Inflammatory macrophage (primary cell): ENCODE measurements at places on chromosomes 1 and 21.

GRCh38 chr1:20355828-20356735 lies 65.4 kb downstream of the VWA5B1 start:
- DNase-seq: no peak

DNA sequence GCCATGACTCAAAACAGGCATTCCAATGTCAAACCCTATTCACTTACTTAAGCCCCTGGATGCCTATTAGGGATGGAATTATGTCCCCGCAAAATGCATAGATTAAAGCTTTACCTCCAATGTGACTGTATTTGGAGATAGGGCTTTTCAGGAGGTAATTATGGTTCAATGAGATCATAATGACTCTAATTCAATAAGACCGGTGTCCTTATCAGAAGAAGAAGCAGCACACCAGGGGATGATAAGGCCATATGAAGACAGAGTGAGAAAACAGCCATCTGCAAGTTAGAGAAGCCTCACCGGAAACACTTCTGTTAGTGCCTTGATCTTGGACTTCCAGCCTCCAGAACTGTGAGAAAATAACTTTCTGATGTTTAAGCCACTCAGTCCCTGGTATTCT lies 1131.8 kb upstream of the TMPRSS15 start:
- no peak for DNase-seq

- DNase-seq: no peak
Observed at GRCh38 chr1:30403726-30404125, 319.7 kb downstream of the MATN1 start.

- no peak for DNase-seq
Observed at GRCh38 chr1:208587110-208587509, 342.9 kb upstream of the PLXNA2 start.

DNA sequence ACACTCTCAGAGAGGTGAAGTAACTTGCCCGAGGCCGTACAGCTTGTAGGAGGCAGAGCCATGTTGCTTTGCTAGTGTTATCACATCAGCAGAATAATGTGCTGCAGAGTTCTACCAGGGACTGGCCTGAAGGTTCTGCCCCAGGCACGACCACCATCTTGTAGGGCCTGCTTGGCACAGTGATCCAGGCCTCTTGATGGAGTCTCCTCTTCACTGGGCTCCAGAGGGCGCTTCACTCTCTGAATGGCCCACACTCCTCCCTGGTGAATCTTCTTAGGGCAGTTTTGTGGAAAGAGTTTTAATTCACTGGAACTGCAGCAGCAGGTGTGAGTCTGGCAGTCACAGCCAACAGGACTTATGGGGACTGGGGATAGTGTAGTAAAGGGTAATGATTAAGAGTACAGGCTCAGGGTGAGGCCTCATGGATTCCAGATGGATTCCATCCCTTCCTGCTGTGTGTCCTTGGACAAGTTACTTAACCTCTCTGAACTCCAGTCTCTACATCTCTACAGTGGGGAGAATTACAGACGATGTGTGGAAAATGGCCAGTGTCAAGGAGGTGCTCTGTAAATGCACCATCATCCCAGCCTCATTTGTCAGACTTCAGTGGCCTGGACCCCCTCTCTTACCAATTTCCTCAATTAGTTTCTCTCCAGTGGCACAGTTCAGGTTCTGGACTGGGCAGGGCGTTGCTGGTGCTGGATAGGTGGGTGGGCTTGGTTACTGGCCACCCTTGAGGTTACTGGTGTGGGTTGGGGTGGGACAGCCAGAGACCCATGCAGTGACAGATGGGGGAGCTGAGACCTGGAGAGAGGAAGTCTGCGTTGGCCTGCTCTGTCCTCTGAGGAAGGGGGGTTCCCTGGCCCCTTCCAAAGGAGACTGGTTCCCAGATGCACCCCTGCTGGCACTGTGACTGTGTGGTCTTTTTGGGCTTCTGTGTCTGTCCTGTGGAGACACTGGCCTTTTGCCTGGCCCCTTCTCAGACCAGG lies 45.9 kb upstream of the CSF3R start:
- no peak for DNase-seq

DNA sequence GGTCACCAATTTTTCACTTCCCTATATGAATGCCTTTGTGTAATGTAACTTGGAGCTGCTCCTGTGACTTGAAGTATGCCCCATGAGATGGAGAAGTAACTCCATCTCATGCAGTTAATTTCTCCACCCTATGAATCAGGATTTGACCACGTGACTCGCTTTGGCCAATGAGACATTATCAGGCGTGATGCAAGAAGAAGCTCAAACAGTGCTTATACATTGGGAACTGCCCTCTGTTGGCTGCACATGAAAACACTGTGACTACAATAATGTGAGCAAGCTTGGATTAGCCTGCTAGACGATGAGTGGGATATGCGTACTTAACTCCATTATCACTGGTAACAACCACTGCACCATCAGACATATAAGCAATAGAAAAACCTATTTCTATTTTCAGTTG lies 684.4 kb downstream of the PLA2G4A start:
- no peak for DNase-seq

GRCh38 chr1:81540216-81540615 lies 260.5 kb upstream of the ADGRL2 start:
- no peak for DNase-seq

GRCh38 chr1:205751036-205751651 lies 1.2 kb upstream of the NUCKS1 start:
- no peak for DNase-seq

DNA sequence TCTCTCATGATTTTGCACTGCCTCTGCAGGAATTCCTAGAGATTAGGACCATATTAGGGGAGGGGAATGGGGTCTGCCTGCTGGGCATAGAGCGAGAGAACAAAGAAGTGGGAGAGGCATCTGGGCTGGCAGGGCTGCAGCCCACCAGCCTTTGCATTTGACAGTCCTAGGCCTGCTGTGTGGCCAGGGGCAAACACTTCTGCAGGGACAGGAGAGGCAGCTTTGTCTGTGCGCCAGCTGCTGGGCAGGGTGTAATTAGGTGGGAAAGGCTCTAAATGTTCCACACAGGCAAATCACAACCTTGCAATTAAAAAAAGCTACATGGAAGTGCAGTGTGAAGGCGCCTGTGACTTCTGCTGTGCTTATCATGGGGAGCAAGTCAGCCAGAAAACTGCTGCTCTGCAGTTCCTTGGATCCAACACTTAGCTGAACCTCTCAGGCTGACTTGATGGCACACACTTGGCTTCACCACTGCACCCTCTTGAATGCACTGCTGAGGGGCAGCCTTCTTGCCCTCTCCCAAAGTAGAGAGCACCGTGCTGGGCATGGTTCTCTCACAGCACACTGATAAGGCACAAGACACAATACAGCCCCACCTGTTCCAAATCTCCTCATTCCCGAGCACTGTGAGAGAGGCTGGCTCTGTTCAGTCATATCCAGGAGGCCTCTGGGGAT lies 73.6 kb upstream of the TLR5 start:
- DNase-seq: no peak

GRCh38 chr1:66012106-66012784 lies 219.6 kb downstream of the PDE4B start:
- no peak for DNase-seq
